ENCODE measurements at places on chromosomes 12 and 14.
A peak's percentile ranks its signal among the peaks of the same experiment; 100 is the strongest.

GRCh38 chr14:63555572-63555971 lies 12.4 kb upstream of the PPP2R5E start:
- DNase-seq = no peak

DNA sequence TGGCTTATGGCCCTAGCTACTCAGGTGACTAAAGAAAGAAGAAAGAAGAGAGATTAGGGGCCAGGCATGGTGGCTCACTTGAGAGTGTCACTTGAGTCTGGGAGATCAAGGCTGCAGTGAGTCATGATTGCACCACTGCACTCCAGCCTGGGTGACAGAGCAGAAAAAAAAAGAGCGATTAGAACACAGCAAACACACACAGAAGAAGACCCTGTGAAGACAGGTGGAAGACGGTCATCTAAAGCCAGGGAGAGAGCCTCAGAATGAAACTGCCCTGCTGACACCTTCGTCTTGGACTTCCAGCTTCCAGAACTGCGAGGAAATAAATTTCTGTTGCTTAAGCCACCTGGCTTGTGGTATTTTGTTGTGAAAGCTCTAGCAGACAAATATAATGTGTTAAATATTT lies 17.5 kb upstream of the PPP1CC start:
- DNase-seq = no peak

- no peak for DNase-seq
These were observed 237.2 kb upstream of the SYT10 start for GRCh38 chr12:33676866-33677265.

- peak; percentile 59 for DNase-seq
These were observed 669 bp downstream of the RFX4 start for GRCh38 chr12:106583242-106584103.

DNA sequence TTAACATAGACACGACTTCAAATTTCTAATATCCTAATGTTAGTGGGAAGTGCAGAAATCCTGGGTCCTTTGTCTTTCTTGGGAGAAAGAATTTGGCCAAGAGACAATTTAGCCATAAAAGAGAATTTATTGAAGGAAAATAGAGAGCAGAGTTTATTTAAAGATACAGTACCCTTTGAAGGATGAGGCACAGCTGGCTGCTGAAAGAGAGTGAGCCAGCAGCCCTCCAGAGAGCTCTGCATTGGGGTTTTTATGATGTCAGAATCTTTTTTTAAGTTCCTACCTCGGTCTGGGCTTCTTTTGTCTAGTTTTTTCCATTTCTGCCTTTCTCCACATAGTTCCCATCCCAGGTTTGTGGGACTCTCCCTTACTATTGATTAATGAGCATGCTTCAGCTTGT lies 37.5 kb downstream of the CCER1 start:
- DNase-seq = no peak

DNA sequence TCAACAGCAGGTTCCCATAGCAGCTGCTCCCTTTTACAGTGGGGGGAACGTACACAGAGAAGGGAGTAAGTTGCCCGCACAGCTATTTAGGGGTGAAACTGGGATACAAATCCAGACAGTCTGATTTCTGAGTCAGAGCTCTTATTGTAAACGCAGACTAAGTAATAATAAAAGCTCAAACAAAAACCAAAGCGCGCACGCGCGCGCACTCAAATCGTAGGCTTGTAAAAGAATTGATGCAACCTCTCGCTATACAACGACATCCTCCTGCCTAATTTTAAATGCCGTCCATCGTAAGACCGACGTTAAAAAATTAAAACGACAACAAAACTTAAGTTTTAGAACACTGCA lies 747 bp upstream of the DACT1 start:
- no peak for DNase-seq

- peak; percentile 54 for DNase-seq
These were observed 24.1 kb downstream of the YAF2 start for GRCh38 chr12:42213954-42214426.

DNA sequence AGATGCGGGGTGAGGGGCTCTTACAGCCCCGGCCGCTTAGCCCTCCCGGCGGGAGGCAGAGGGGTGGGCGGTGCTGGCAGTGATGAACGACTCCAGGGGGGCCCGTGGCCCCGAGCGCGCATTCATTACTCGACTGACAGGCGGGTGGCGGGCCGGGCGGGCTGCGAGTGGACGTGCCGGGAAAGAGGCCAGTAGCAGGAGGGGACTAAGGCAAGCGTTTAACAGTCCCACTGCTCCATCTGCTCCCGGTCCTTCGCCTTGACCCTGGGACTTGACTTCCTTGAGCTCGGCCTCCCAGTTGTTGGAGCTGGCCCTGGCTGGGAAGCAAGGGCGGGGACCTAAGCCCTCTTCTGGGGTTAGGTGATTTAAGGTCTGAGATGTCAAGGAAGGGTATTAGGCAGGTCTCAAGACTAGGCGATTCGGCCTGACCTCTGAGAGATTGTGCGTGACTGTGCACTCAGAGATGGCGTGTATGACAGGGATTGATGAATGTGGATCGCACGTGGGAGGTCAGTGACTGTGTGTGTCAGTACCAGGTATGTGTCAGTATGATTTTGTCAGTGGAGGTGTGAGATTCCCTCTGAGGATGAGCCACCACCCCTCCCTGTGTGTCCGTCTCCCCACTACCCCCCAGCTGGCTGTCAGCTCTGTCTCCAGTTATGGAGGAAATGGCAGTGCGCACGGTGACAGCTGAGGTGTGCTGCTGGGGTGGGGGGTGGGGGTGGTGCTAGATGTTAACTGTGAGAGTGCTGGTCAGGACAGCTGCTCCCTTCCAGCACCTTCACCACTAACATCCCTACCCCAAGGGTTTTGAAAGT lies 3.6 kb upstream of the DNAJC22 start:
- peak; percentile 15 for DNase-seq

- DNase-seq = no peak
These were observed 19.5 kb downstream of the PRKAB1 start for GRCh38 chr12:119687406-119687805.

GRCh38 chr14:60650373-60650961 lies 1.2 kb upstream of the SIX1 start:
- no peak for DNase-seq

DNA sequence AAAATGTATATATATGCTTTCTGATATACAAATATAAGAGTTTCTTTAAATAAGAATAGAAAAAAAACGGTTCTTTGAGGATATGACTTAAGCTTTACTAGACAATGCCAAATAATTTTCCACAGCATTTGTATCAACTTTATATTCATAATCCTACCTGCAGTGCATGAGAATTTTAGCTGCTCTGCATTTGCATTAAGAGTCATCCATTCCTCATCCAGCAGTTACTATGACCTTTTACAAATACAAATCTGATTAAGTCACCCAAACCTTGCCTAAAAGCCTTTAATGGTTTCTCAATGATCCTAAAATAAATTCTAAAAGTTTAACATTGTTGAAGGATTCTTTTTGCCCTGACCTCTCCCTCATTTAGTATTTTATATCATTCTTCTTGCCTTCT lies 116.5 kb downstream of the MGAT4C start:
- DNase-seq = no peak

GRCh38 chr12:108133482-108133881 lies 4.4 kb downstream of the WSCD2 start:
- no peak for DNase-seq

DNA sequence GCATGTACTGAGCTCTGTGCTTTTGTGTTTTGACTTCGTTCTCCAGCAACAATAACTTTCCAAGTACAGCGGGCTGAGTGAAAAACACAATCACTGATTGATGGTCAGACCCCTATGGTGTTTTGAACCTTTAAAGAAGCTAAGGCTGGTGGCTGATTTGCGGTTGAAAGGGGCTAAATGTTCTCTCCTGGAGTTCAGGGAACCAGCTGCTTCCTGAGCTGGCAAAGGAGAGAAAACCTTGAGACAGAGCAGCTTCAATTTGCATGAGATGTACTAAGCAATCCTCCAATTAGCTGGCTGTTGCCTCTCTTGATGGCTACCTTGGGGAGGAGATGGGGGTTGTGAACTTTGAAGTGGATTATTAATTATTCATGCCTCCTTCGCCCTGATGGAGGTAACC lies 546.7 kb upstream of the SEL1L start:
- no peak for DNase-seq

DNA sequence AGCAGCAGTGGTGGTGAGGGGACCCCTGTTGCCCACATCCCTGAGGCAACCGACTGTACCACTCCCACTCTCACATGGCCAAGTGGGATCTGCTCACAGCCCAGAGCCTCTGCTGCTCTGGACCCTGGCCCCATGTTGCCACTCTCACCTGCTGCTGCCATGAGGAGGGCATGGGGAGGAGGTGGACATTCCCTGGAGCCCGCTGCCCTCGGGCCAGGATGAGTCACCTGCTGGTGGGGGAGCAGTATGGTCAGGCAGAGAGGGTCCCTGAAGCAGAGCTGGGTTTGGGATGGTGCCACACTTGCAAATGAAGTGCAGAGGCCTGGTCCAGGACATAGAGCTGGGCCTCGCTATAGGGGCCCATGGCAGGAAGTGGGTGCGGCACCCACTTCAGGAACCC lies 26.1 kb downstream of the SDR9C7 start:
- no peak for DNase-seq

Measured in pancreas (tissue), 10 donors.